ENCODE measurements at places on chromosomes 2 and 18. TPM values are rescaled to one million over a fixed set of nuclear protein-coding genes. Genes with fewer than 3 reads are reported as not detected.

- no peak for DNase-seq
Measured at GRCh38 chr2:207046724-207047123, 107.4 kb downstream of the CPO start.

- no peak for DNase-seq
Measured at GRCh38 chr2:38159191-38159590, 83.2 kb upstream of the CYP1B1 start.

DNA sequence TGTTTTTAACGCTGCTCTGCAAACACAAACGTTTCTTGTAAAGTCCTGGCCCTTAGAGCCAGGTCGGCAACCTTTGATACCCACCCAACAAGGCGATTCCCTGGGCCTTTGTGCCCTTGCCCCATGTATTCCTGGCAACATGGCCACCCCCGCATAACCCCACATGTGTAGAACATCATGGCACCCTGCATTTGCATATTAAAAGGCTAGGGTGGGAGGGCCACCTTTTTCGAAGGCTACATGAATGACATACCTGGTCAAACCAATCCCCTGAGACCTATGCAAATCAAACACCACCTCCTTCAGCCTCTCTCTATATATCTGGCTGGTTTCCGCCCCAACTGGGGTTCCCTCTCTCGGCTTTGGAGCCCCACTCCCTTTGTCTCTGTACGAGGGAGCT is 105.2 kb downstream of the MYO5B start:
- DNase-seq = no peak

- DNase-seq = no peak
Measured at GRCh38 chr2:190988910-190989309, 25.1 kb downstream of the STAT1 start.

GRCh38 chr2:26011990-26012856 is 21.7 kb upstream of the RAB10 start:
- DNase-seq = no peak

GRCh38 chr2:26581266-26581990 is 59.7 kb downstream of the CIB4 start:
- DNase-seq = peak; percentile 51

- DNase-seq = no peak
Measured at GRCh38 chr2:189425676-189426075, 15.6 kb upstream of the WDR75 start.

- no peak for DNase-seq
Measured at GRCh38 chr18:47716632-47717185, 213.8 kb downstream of the SMAD2 start.

DNA sequence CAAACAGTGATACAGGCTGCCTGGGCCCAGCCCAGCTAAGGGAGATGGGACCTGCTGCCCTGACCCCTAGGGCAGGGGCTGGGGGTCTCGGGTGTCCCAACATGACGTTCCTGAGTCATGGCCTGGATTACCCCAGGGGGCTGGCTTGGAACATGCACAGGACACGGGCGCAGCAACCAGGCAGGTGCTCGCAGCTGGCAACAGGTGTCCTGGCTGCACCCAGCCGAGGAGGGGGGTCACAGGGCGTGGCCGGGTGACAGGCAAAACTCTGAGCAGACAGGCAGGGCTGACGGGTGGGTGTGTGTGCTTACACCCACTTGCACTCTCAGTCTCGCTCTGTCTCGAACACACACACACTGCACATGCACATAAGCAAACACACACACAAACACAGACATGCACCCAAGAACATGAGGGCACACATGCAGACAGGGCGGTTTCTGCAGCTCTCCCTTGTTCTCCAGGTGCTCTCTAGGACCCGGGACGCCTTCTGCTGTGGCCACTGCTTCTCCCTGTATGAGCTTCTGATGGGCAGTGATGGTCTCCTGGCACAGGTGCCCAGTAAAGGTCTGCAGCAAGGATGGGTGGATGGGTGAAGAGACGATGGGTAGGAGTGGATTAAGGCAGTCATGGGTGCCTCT is 33.7 kb upstream of the TAF1B start:
- no peak for DNase-seq

VAMP5 gene
- total RNA-seq = 50.6 TPM

CDH20 gene
- 0.09 TPM for total RNA-seq

KIF3C gene
- 0.48 TPM for total RNA-seq

ANKRD29 gene
- total RNA-seq = not detected
